Placental pericyte (primary cell): ENCODE measurements at places on chromosomes 4 and X. TPM values are rescaled to one million over a fixed set of nuclear protein-coding genes. Genes with fewer than 3 reads are reported as not detected.

SH3TC1 gene
- total RNA-seq, result 49.4 and 51.2 TPM in 2 replicates

FRMD7 gene
- total RNA-seq, result not detected in 2 replicates

NDST4 gene
- not detected in 2 replicates for total RNA-seq

UGT2B11 gene
- total RNA-seq, result not detected in 2 replicates

RAB40AL gene
- total RNA-seq, result 0.14 and 0.66 TPM in 2 replicates

VCX3B gene
- not detected in 2 replicates for total RNA-seq

ADH5 gene
- total RNA-seq, result 151 and 184 TPM in 2 replicates

PPP2R3B gene
- total RNA-seq, result 7.7 and 17.6 TPM in 2 replicates

SSX4B gene
- not detected in 2 replicates for total RNA-seq

CXCL6 gene
- 10.6 and 46.2 TPM in 2 replicates for total RNA-seq

RASSF6 gene
- 0.14 TPM in 1 of 2 replicates, not detected in the other for total RNA-seq

CPE gene
- total RNA-seq, result 0.44 and 2.3 TPM in 2 replicates

ADGRG2 gene
- not detected in 2 replicates for total RNA-seq
